ENCODE measurements at places on chromosomes 5 and 9.

- no peak for DNase-seq
Measured at GRCh38 chr5:164581889-164582288, 1076.5 kb downstream of the MAT2B start.

DNA sequence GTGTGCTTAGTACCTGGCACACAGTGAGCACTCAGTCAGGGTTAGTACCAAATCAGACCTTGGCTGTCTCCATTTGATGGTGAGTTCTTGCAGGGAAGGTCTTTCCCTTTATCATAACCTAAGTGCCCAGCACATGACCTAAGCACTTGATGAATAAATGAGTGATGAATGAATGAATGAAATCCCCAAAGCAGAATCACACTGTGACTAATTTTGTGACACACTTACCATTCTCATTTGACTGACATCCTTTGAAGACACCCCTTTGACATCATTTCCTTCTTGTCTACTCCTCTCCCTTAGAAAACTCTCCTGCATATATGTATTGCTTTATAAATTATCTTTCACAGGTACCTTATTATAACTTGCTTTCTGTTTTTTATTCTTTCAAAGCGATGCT is 130.2 kb upstream of the ELL2 start:
- no peak for DNase-seq

- no peak for DNase-seq
Measured at GRCh38 chr5:139588962-139589361, 27.8 kb downstream of the UBE2D2 start.

- DNase-seq = no peak
Measured at GRCh38 chr5:56279979-56280378, 46.8 kb upstream of the ANKRD55 start.

DNA sequence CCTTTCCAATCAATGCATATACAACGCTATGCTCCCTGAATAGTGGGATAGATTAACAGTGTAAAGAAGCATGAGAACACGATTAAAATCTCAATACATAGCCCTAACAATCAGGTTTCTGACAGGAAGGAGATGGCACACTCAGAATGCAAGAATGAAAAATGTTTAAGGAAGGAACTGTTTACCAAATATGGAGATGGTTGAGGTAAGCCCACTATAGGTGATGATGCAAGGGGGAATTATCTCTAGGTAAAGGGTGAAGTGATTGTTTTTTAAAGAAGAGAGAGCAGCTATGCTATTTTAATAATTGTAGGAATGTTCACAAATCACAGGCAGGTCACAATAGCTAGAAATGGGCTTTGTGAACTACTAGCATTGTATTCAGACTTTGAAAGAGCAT is 302.4 kb downstream of the CHSY3 start:
- no peak for DNase-seq

All from GDM1 (cell line).